ENCODE measurements at places on chromosomes 3 and 15. TPM values are rescaled to one million over a fixed set of nuclear protein-coding genes. Genes with fewer than 3 reads are reported as not detected.

The MOBP gene
- total RNA-seq: not detected

The TMIE gene
- total RNA-seq: 0.32 TPM

The FRG2C gene
- total RNA-seq: not detected

The XRN1 gene
- total RNA-seq: 81.1 TPM

The GHSR gene
- not detected for total RNA-seq

The IQCF5 gene
- not detected for total RNA-seq

The ANKUB1 gene
- not detected for total RNA-seq

The TTLL13 gene
- 0.13 TPM for total RNA-seq

The TNFAIP8L3 gene
- 3.0 TPM for total RNA-seq

The FHIT gene
- total RNA-seq: 3.7 TPM

The MKRN2OS gene
- not detected for total RNA-seq

The GPR27 gene
- total RNA-seq: 0.65 TPM

The PLSCR5 gene
- not detected for total RNA-seq

The ARGFX gene
- not detected for total RNA-seq

The CAPN7 gene
- 46.9 TPM for total RNA-seq

The CILP gene
- total RNA-seq: 4.6 TPM

The GNAT1 gene
- total RNA-seq: not detected

The RASL12 gene
- 0.52 TPM for total RNA-seq

All from articular chondrocyte of knee joint (primary cell).